ENCODE measurements at places on chromosomes 1 and 21.

- DNase-seq = peak; percentile 71
Observed at GRCh38 chr1:223230161-223230881, 87.3 kb upstream of the TLR5 start.

DNA sequence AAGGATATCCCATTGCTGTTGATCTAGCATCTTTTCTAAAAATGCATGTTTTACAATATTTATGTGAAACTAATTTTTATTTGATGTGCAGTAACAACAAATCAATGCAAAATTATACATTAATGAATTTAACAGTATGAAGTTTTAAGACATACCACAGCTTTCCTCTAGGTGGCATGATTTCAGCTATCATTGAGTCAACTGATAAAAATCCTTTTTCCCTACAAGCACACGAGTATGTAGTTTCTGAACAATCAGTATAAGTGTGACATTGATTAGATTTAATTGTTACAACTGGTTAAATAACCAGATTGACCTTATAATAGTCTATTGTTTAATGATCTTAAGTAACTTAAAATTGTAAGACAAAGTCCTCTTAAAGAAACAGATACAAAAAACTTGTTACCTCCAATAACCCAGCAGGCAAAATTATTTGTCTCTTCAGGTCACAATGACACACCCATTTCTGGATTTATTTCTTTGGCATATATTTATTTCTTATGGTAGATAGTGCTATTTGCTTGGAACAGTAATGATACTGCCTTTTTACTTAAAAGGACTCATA is 5.8 kb upstream of the TGFB2 start:
- no peak for DNase-seq

DNA sequence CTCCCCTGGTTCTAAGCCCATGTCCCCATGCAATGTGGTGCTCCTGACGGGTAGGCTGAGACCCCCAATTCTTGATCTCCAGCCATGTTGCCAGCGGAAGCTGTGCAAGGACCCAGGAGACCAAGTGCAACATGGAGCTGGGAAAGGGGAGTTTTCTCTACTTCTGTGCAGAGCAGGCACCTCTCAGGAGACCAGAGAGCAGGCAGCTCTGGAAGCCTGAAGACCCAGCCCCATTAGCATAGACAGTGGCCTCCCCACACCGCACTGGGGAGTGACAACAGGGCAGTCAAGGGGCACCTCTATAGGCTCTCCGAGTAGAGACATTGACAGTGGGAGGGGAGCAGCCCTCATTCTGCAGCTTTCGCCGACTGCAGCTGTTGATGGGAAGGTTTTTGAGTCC is 410.2 kb downstream of the MATN1 start:
- no peak for DNase-seq

DNA sequence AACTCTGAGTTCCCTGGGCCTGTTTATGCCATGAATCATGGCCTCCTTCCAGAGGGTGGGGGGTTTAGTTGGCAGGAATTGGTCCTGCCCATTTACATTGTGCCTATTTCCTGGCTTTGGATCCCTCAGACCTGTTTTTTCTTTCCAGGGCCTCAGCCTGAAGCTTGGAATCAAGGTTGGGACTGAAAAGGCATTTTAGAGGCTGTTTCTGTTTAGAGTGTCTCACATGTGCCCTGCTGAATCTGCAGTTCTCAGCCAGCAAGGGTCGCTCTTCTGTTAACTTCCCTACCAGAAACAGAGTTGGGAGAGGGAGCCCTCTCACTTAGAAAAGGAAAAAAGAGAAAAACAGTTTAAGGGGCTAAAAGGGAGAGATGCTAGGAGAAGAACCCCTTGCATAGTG is 191.1 kb downstream of the PTPRC start:
- no peak for DNase-seq

- DNase-seq = no peak
Observed at GRCh38 chr1:167864392-167865032, 49.4 kb downstream of the ADCY10 start.

GRCh38 chr1:62144238-62144831 is 50.3 kb upstream of the L1TD1 start:
- DNase-seq = peak; percentile 11

GRCh38 chr1:179082333-179082998 is 596 bp downstream of the TOR3A start:
- DNase-seq = no peak

DNA sequence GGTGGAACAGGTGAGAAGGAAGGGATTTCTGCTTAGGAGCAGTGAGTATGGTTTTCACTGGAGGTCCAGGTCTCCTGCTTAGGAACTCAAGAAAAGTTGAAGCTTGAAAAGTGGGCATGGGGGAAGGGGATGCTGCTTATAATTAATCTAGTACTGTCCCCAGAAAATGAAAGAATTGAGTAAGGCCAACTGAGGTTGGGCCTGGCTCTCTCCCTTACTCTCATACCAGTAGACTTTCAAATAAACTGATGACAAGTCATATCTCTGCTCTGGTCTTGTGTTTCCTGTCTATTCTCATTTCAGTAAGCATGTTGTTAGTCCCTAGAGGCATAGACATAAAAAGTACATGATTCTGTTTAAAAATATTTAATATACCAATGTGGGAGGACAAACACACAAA is 26.4 kb downstream of the CD48 start:
- DNase-seq = no peak

DNA sequence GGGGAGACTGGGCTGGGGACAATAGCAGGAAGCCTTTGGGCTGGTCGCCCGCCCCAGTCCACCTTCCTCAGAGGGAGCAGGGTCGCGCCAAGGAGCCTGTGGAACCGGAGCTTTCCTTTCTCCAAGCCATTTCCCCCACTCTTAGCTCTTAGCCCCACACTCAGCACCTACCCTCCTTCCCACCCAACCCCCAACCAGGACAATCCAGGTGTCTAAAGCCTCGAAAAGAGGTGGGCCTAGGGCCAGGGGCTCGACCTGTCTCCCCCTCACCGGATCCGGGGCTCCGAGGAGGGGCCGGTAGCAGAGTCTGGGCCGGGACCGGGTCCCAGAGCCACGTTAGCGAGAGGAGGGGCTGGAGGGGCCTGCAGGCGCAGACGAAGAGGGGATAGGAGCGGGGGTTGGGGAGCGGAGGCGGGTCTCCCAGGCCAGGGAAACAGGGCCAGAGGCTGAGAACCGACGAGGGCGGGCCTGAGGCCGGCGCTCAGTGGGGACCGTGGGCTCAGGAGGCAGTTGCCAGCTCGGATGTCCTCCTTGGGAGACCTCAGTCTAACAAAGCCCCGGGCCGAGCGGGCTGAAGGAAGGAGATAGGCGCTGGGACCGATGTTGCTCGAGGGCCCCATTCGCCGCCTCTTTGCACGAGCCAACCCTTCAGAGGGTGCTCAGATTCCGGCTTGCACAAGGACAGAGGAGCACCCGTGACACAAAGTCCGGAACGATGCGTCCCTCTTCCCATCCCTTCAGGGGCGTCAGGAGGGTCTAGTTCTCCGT is 943 bp downstream of the SEMA6C start:
- no peak for DNase-seq

GRCh38 chr21:34280959-34281358 is 82.8 kb upstream of the KCNE2 start:
- no peak for DNase-seq

- no peak for DNase-seq
Observed at GRCh38 chr1:41915786-41916571, 2.7 kb downstream of the HIVEP3 start.

DNA sequence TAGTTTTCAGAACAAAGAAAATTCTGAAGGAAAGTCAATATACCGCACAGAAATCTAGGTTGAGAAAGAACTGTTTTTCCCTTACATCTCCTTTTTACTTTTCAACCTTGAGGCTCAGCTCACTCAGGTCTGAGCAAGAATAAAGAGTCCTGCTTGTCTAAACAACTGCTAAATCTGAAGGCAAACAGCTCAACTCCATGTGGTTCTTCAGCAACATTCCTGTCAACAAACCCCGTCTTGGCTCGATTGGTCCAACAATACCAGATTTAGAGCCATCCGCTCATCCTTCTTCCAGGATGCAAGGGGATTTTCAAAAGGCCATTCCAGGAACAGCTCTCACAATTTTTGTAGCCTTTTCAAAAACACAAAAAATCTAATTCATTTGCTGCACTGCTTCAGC is 119.8 kb downstream of the HLCS start:
- DNase-seq = no peak

DNA sequence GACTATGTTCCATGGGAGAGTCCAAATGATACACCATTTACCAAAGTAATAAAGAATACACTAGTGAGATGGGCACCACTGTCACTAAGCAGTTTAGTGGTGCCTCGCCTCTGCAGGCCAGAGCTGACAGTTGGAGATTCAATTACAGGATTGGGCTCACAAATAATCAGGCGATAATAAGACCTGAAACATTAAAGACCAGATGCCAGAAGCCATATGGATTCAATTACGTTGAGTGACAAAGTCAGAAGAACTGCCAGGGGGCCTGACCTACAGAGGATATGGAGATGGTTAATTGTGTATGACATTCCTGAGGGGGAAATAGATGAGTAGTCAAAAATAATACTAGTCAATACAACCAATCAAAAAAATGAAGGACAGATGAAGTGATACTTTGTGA is 65.2 kb upstream of the ST6GALNAC5 start:
- no peak for DNase-seq

DNA sequence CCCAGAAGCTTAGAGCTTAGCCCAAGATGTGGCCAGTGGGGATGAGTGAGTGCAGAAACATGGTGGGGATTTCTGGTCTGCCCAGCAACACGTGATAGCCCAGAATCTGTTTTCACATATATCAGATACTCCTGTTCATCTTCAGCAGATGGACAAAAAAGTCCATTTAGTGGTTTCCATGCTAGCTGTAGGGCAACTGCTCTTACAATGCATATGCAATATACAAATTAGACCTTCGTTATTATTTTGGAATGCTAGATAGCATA is 96.9 kb upstream of the SGIP1 start:
- no peak for DNase-seq

Data from AG04450 (cell line).